ENCODE measurements at places on chromosomes 12 and 14.
A peak's percentile ranks its signal among the peaks of the same experiment; 100 is the strongest.

DNA sequence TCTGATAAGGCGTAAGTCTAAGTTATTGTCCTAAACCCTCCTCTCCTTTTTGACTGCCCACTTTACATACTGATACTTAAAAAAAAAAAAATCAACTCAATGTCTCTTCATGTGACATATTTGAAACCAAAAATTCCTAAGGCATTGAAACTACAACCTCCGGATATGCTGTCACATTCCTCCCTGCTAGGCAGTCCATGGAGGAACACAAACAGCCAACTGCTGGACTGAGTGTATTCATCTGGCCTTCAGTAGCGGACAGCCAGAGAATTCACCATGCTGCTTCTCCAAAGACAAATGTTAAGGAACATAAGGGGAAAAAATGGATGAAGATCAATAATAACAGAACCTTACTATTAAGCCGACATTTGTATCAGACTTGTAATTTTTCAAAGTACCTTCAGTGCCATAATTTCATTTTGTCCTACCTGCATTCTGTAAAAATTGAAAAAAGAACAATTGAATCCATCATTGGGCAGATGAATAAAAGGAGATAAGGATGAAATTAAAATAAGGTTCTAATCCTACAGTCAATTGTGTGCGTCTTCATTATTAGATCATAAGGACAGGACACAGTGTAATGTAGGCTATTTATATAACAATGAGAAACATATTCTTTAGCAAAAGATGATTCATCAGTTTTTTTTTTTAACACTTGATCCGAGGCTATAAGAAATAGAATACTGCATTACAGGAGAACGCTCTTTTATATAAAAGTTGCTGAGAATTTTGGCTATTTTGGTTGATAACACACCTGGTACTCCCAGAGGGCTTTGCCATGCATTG lies 12.2 kb downstream of the RERG start:
- no peaks in the 10 kb centered on the region for H3K27me3 ChIP-seq
- H3K36me3 ChIP-seq = no peaks in the 10 kb centered on the region
- peaks cover 64% of the 10 kb centered on the region for H3K4me1 ChIP-seq
- H3K27ac ChIP-seq = peak overlapping the region; percentile 86
- H3K4me3 ChIP-seq = no peak overlapping the region

GRCh38 chr12:57012600-57013465 lies 3.5 kb downstream of the TAC3 start:
- no peak overlapping the region for H3K4me3 ChIP-seq
- DNase-seq = no peak
- H3K27me3 ChIP-seq = peaks cover 4% of the 10 kb centered on the region
- H3K27ac ChIP-seq = no peak overlapping the region
- H3K4me1 ChIP-seq = no peaks in the 10 kb centered on the region

- no peak overlapping the region for H3K27ac ChIP-seq
- no peak for DNase-seq
- H3K36me3 ChIP-seq = no peaks in the 10 kb centered on the region
- no peak overlapping the region for H3K4me3 ChIP-seq
- no peaks in the 10 kb centered on the region for H3K4me1 ChIP-seq
- H3K27me3 ChIP-seq = no peaks in the 10 kb centered on the region
Observed at GRCh38 chr12:130362060-130362459, 24.4 kb downstream of the PIWIL1 start.

GRCh38 chr14:63863004-63863403 lies 10.2 kb downstream of the SYNE2 start:
- H3K4me1 ChIP-seq = peaks cover 6% of the 10 kb centered on the region
- H3K36me3 ChIP-seq = no peaks in the 10 kb centered on the region

DNA sequence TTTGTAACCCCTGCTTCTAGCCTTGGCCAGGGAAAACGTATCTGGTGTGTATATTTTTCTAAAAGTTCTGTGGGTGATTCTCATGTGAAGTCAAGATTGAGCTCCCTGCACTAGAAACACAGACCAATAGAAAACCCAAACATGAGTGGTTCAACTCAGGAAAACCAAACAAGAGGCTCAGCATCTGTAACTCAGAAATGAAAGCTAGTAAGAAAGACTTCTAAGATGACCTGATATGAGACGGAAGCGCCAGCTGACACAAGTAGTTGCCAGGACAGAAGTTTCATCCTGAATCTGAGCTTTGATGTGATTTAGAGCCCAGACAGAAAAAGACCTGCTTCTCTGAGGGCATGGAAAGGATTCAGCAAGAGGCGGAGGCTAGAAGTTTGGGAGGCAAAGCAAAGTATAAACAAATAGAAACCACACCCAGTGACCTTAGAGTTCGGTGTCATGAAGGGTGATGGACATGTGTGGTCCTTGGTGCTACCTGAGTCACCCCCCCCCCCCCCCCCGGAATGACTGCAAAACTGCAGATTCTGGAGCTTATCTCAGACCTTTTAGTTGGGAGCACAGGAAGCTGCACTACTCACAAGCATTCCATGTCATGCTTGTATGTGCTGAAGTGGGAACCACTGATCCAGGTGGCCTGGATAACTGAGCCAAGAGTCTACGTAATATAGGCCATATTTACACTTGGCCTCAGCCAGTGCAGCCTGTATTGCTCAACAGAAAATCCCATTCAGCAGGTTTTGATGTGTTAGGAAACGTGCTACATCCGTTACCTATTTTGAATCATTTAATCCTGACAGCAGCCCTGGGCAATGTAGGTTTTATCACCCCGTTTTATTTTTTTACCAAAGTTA lies 191.3 kb downstream of the ANO6 start:
- peak overlapping the region; percentile 61 for H3K27ac ChIP-seq
- H3K36me3 ChIP-seq = peaks cover 65% of the 10 kb centered on the region
- no peak overlapping the region for H3K4me3 ChIP-seq
- no peaks in the 10 kb centered on the region for H3K27me3 ChIP-seq
- H3K4me1 ChIP-seq = peaks cover 5% of the 10 kb centered on the region

DNA sequence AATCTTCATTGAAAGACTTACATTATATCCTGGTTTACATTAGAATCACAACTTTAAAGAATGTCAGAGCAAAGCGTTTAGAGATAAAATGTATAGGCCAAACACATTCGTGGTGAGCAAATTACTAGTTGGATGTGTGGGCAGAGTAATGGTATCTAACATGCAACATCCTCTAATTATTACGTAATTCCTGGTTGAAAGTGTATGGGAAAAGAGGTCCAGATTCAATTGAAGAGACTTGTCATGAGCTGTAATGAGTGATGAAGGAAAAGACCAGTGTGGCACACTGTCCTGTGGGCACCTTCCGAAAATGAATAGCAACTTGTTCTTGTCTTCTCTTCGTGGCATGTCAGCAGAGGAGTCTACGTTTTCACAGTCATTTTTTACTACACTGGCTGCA lies 192.8 kb downstream of the LRIG3 start:
- no peak overlapping the region for H3K4me3 ChIP-seq
- H3K27me3 ChIP-seq = no peaks in the 10 kb centered on the region
- DNase-seq = no peak
- no peaks in the 10 kb centered on the region for H3K36me3 ChIP-seq
- no peak overlapping the region for H3K27ac ChIP-seq

Measured in ascending aorta (tissue), 2 donors.